Amniotic epithelial cell (primary cell): ENCODE measurements at places on chromosomes 4 and X.

GRCh38 chr4:27251771-27252170 lies 391.1 kb downstream of the STIM2 start:
- DNase-seq, result no peak

- no peak for DNase-seq
These were observed 179.0 kb downstream of the BEND2 start for GRCh38 chrX:18041656-18042055.

- no peak for DNase-seq
These were observed 1499.7 kb upstream of the AGA start for GRCh38 chr4:178941975-178942374.

DNA sequence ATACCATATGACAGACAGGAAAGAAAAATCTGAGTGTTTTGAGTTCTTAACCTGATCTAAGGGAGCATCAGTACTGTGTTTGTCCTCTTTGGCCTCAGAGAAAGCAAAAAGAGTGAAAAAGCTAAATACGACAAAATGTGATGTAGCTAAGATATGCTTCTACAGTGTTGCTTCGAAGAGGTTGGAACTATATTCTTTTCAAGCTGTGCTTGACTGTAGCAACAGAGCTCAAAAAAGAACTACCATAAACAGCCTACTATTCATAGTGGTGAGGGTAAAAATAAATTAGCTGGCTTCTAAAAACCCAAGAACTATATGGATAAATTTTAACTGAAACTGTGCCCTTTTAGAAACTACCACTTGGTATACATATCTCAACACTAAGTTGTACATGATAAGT lies 881.8 kb upstream of the PCDH10 start:
- DNase-seq, result no peak

- peak; percentile 35 for DNase-seq
These were observed 21.4 kb upstream of the NOX1 start for GRCh38 chrX:100895365-100896075.

- no peak for DNase-seq
These were observed 137.3 kb upstream of the RPL34 start for GRCh38 chr4:108483079-108483478.

- no peak for DNase-seq
These were observed 74.1 kb downstream of the SLC10A6 start for GRCh38 chr4:86775061-86775460.

DNA sequence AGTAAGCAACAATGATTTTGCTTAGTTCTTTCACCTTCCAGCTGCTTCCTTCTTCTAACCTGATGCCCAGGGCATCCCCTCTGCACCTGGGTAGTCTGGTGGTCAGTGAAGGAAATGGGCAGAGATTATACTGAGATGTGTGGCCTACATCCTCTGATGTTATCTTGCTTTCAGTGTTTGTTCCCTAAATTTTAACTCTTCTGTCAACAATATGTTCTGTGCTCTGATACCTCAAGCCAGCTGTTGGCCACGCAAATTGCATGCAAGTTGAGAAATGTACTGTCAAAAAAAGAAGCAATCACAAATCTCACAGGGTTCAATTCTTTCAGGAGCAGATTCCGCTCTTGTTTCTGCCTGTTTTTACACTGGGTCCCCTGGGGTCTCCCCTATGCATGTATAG lies 73.8 kb downstream of the FBXW7 start:
- no peak for DNase-seq

DNA sequence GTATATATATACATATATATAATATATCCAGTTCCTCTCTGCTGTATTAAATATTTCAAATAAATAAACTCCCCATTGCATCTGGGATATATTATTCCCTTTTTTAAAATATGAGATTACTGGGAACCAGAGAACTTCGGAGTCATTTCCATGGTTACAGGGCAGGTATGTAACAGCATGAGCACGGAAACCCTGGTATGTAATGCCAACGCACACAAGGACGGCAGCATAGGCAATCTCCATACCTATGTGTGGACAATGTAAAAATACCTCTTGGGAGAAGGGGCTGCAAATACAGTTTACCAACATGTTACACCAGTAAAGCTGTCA lies 62.8 kb downstream of the NUDT10 start:
- DNase-seq, result no peak

DNA sequence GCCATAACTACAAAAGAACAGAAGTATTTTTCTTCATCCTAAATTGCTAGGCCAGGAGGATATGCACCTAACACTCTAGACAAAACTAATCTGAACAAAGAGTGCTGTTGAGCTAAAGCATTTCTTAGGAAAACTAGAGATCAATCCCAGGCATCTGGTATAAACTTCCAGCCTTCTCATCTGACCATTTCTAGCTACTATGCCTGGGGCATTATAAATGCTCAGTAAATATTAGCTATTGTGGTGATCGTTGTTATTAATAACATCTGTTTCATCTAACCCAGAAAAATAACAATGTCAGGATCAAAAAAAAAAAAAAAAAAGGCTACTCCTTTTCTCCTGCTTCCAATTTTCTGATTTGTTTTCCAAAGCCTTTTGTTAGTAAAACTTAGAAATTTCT lies 7.7 kb upstream of the SLC10A6 start:
- DNase-seq, result no peak

- peak; percentile 59 for DNase-seq
These were observed 16.1 kb downstream of the COQ2 start for GRCh38 chr4:83268491-83268890.

- DNase-seq, result no peak
These were observed 140.6 kb upstream of the SCML1 start for GRCh38 chrX:17596546-17597205.

DNA sequence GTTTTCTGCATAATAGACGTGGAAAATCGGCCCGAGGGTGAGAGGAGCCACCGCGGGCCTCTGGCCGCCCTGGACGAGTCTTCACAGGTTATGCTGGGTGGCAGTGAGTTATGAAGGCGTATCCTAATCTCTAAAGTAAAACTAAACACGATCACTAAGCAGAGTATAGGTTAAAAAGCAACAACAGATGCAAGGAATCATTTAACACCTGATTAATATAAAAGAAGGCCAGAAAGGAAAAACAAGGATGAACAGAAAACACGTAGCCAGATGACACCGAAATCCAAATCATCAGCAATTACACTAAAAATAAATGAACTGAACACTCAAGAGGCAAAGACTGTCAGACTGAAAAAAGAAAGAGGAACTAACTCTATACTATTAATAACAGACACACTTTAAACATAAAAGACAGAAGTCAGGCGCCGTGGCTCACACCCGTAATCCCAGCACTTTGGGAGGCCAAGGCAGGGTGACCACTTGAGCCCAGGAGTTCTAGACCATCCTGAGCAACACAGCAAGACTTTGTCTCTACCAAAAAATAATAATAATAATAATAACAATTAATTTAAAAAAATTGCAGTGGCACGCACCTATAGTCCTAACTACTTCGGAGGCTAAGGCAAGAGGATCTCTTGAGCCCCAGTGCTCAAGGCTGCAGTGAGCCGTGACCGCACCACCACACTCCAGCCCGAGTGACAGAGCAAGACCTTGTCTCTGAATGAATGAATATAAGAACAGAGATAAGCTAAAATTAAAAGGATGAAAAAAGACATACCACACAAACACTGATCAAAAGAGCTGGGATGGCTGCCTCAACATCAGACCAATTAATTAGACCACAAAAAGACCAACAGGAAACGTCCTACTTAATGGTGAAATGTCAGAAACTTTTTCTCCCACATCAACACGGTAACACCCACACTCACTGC lies 30.0 kb downstream of the CTBP1 start:
- DNase-seq, result no peak

DNA sequence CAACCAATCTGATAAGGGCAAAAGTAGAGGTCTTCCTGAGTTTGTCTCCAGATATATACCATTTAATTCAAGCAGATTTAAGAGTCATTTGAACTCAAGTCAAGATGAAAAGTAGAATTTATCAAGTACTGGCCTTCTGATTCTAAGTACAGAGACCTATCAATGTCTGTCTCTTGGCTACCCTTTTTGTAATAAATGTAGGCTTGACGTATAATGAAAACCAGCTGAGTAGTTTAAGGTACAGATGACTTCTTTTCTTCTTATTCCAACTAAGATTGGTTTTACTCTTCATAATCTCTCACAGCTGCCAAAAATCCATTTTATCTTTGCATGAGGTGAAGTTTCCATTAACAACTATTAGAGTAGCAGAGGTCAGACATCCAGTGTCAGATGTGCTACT lies 867.6 kb downstream of the FAT4 start:
- no peak for DNase-seq

DNA sequence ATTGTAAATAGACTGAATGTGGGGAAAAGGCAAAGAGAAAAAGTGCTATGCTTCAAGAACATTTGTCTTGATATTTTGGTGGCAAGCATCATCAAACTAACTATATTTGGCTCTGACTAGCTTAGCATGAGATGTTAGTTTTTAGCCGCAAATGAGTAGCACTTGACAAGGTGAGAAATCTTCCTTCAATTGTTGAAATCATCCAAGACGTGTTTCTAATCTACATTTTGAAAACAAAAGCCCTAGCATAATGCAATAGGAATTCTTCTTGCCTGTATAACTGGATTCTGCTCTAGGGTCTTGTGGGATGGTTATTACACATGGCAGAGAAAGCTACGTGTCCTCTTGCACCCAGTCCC lies 92.5 kb downstream of the SORBS2 start:
- no peak for DNase-seq

GRCh38 chr4:76758290-76758882 lies 139.6 kb downstream of the SOWAHB start:
- DNase-seq, result peak; percentile 78
